Glutamatergic neuron (in vitro differentiated cells): ENCODE measurements at places on chromosomes 13 and 19.

DNA sequence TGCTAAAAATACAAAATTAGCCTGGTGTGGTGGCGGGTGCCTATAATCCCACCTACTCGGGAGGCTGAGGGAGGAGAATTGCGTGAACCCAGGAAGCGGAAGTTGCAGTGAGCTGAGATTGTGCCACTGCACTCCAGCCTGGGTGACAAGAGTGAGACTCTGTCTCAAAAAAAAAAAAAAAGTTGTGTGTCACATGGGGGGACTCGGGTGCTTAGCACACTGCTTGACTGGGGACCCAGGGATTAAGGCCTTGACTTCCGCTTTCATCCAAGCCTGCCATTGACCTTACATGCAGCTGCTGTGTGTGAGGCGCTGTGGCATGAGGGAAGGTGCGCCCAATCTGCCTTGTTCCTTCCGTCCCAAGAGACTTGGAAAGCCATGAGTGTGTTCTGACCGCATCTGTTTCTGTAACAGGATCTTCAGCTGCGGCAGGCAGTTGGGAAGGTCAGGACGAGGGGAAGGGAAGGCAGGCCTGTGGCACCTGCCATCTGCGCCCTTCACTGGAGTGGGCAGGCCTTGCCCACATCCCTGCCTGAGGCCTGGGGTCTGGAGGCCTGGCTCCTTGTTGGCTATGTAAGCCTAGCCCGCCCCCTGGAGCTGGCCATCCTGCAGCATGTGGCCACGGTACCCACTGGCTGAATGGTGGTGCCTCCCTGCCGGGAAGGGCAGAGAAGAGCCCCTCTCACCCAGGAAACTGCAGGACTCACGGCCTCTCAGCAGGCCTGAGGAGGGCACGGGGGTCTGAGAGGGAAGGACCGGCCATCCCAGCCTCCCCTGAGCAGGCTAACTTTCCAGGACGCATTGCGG, 23.0 kb downstream of the PPP1R37 start:
- H3K4me1 ChIP-seq = peaks cover 44% of the 10 kb centered on the region
- peak overlapping the region; percentile 85 for H3K27ac ChIP-seq
- H3K4me3 ChIP-seq = peak overlapping the region; percentile 57
- DNase-seq = peak; percentile 54

DNA sequence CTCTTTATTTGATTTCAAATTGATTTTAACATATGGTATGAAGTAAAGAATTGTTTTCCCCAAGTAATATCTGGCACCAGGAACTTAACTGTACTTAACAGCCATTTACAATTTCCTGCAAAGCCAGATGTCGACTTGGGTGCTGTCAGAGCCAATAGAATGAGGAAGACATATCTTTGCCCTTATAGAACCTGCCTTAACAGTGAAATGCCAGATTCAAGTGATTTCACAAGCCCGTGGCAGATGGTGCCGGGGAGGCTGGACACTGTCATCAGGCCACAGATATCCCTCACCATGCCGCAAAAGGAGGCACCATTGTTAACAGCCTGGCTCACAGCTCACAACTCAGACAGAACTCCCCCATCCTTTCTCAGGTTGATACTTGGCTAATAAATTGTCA, 48.7 kb downstream of the ESD start:
- H3K36me3 ChIP-seq = peaks cover 12% of the 10 kb centered on the region
- H3K27me3 ChIP-seq = no peaks in the 10 kb centered on the region
- peaks cover 3% of the 10 kb centered on the region for H3K4me1 ChIP-seq
- DNase-seq = no peak
- no peak overlapping the region for H3K27ac ChIP-seq
- no peak overlapping the region for H3K4me3 ChIP-seq

DNA sequence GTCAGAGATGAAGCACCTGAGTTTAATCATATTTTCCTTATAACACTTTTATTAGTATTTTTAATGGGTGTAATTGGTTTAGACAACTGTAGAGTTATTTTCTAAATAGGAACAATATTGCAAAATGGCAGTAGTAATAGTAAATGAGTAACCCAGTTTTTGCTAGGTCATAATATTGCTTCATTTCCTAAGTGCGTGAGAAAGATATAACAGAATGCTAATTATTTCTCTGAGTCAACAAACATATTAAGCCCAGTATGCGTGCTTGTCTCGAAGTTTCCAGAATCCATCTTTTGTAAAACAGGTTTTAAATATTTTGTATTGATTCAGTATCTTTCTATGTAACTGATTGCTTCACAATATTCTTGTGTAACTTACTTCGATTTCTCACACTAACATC, 315.3 kb downstream of the MYO16 start:
- no peak overlapping the region for H3K27ac ChIP-seq
- DNase-seq = no peak
- no peaks in the 10 kb centered on the region for H3K4me1 ChIP-seq
- no peaks in the 10 kb centered on the region for H3K36me3 ChIP-seq

DNA sequence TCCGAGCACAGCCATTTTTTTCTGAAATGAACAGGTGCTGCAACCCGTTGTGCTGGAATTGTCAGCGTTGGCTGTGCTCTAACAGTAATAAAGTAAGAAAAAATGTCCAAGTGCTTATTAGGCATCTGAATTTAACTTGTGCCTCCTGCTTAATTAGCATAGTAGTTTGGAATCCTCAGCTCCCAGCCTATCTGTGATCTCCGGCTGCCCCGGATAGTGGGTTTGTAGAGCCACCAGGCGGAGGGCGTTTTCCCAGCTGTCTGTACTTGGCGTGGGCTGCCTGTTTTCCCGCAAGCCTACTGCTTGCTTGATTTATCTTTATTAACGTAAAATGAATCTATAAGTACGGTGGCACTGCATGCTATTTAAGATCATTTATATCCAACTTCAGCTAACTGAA, 137.9 kb downstream of the MTUS2 start:
- H3K27ac ChIP-seq = no peak overlapping the region
- H3K27me3 ChIP-seq = peaks cover 3% of the 10 kb centered on the region

GRCh38 chr19:42512743-42513304, 15.5 kb downstream of the CEACAM1 start:
- no peak overlapping the region for H3K27ac ChIP-seq
- no peaks in the 10 kb centered on the region for H3K27me3 ChIP-seq
- no peak overlapping the region for H3K4me3 ChIP-seq
- H3K36me3 ChIP-seq = no peaks in the 10 kb centered on the region
- H3K4me1 ChIP-seq = no peaks in the 10 kb centered on the region

DNA sequence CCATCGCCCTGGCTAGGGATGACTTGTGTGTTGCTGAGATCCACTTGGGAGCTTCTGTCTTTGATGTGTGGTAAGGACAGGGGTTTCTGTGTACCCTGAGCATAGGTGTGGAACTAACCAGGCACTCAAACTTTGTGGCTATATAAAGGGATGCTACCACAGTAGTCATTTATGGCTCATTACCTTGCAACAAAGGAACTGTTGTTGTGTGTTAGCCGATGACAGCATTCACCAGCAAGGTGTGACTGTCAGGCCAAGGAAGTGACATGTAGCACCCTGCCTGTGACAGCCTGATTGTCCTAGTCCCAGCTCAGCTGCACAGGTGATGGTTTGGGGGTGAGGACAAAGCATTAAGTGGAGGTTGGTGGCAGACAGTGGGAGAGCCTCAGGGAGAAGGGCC, 73.6 kb downstream of the COG3 start:
- peaks cover 3% of the 10 kb centered on the region for H3K27me3 ChIP-seq
- DNase-seq = no peak
- H3K27ac ChIP-seq = no peak overlapping the region

- peak overlapping the region; percentile 17 for H3K27ac ChIP-seq
- no peaks in the 10 kb centered on the region for H3K36me3 ChIP-seq
- peak overlapping the region; percentile 11 for H3K4me3 ChIP-seq
- peaks cover 6% of the 10 kb centered on the region for H3K27me3 ChIP-seq
- DNase-seq = no peak
Measured at GRCh38 chr19:16442386-16443276, 29.1 kb downstream of the EPS15L1 start.

GRCh38 chr13:74115133-74115532, 19.1 kb downstream of the KLF12 start:
- no peak overlapping the region for H3K4me3 ChIP-seq
- H3K27ac ChIP-seq = no peak overlapping the region
- H3K36me3 ChIP-seq = peaks cover 17% of the 10 kb centered on the region
- H3K4me1 ChIP-seq = no peaks in the 10 kb centered on the region
- H3K27me3 ChIP-seq = no peaks in the 10 kb centered on the region

DNA sequence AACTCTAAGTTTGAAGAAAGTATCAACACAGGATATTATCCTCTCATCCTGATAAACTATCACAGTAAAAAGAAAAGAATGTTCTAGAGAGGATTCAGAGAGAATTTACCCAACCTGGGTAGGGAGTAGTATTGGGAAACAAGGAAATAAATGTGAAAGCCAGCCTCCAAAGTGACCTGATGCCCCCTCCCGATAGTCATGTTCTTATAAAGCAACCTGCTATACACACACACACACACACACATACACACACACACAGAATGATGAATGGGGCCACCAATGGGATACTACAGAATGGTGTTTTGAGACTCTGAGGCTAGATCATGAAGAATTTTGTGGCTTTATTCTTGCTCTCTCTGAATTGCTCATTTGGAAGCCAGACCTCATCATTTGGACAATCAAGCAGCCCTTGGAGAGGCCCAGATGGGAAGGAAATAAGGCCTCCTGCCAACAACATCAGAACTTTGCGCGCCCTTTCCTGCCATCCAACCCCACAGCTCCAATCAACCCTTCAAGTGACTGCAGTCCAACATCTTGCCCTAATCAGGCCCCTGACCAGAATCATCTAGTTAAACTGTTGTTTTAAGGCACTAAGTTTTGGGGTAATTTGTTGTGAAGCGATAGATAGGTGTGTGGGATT, 807.9 kb upstream of the ARGLU1 start:
- no peaks in the 10 kb centered on the region for H3K36me3 ChIP-seq
- H3K27me3 ChIP-seq = no peaks in the 10 kb centered on the region

DNA sequence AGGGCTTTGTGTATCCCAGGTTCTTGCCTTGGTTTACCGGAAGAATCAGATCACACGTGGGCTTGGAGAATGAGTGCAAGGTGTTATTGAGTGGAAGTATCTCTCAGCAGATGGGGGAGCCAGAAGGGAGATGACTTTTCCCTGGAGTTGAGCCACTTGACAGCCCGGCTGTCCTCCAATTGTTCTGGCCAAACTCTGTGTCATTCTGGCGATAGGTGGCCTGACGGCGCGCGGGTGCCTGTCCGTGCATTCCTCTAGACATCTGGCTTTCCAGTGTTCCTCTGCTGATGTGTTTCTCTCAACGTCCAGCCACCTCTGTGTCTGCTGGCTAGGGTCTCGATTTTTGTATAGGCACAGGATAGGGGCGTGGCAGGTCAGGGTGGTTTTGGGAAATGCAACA, 181.9 kb downstream of the SHISA2 start:
- H3K4me1 ChIP-seq = peaks cover 4% of the 10 kb centered on the region
- H3K4me3 ChIP-seq = no peak overlapping the region
- H3K27ac ChIP-seq = no peak overlapping the region
- DNase-seq = no peak
- peaks cover 7% of the 10 kb centered on the region for H3K36me3 ChIP-seq

- H3K4me3 ChIP-seq = no peak overlapping the region
- no peak for DNase-seq
- H3K27ac ChIP-seq = no peak overlapping the region
Measured at GRCh38 chr13:106927421-106927820, 359.5 kb upstream of the ARGLU1 start.

DNA sequence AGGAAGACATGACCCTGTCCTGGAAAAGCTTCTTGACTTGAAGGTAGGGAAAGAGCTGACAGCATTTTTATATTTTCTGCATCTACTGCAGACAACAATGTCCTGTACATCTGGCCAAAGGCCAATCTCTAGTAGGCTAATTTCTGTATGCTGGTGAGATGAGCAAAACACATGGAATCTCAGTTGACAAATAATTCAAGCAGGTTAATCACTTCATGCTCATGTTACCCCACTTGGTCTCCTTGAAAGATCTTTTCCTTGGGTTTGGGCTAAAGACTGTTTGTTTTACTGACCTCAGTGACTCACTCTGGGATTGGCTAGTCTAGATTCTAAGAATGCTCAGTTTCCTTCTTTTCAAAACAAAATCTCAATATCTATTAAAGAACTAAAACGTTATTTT, 298.8 kb downstream of the LMO7 start:
- H3K4me1 ChIP-seq = no peaks in the 10 kb centered on the region
- no peaks in the 10 kb centered on the region for H3K27me3 ChIP-seq
- H3K27ac ChIP-seq = no peak overlapping the region
- no peaks in the 10 kb centered on the region for H3K36me3 ChIP-seq

GRCh38 chr19:7907122-7907521, 3.4 kb downstream of the MAP2K7 start:
- H3K27ac ChIP-seq = no peak overlapping the region
- peaks cover 10% of the 10 kb centered on the region for H3K4me1 ChIP-seq
- H3K27me3 ChIP-seq = peaks cover 10% of the 10 kb centered on the region
- H3K4me3 ChIP-seq = no peak overlapping the region
- H3K36me3 ChIP-seq = no peaks in the 10 kb centered on the region
- DNase-seq = no peak

- H3K4me1 ChIP-seq = peaks cover 15% of the 10 kb centered on the region
- H3K36me3 ChIP-seq = no peaks in the 10 kb centered on the region
- no peak overlapping the region for H3K4me3 ChIP-seq
- H3K27ac ChIP-seq = no peak overlapping the region
- DNase-seq = no peak
- H3K27me3 ChIP-seq = peaks cover 1% of the 10 kb centered on the region
Measured at GRCh38 chr13:29065142-29065541, 245.0 kb downstream of the MTUS2 start.

GRCh38 chr13:79710376-79710775, 229.4 kb downstream of the NDFIP2 start:
- H3K27me3 ChIP-seq = no peaks in the 10 kb centered on the region
- H3K4me3 ChIP-seq = no peak overlapping the region
- no peak overlapping the region for H3K27ac ChIP-seq
- H3K36me3 ChIP-seq = no peaks in the 10 kb centered on the region
- H3K4me1 ChIP-seq = peaks cover 8% of the 10 kb centered on the region

GRCh38 chr13:74682746-74683145, 548.5 kb upstream of the KLF12 start:
- no peaks in the 10 kb centered on the region for H3K27me3 ChIP-seq
- H3K36me3 ChIP-seq = no peaks in the 10 kb centered on the region
- H3K4me3 ChIP-seq = no peak overlapping the region

DNA sequence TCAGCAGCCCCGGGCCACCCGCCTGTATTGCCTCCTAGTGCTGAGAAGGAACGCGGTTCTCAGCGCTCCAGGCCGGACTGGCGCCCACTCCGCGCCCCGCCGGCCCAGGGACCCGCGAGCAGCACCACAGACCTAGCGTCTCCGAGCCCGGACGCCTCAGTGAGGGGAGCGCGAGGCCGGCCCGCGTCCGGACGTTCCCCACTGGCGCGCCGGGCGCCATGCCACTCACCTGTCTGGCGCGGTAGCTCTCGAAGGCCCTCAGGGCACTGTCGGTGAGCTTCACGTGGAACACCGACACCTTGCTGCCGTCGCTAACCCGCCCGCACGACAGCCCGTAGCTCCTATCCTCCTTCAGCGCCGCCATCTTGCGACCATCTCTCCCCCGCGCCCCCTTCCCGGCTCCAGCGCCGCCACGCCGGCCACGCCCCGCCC, at the start of gene ELL:
Gene ELL, minus strand, starts transcription at position 379 of the 432 bp plus-strand sequence. Its CDS starts 15 bp downstream, at position 364.
- peaks cover 6% of the 10 kb centered on the region for H3K4me1 ChIP-seq
- H3K27ac ChIP-seq = peak within 1 kb of the TSS; percentile 79
- DNase-seq = no peak
- H3K36me3 ChIP-seq = no peaks in the 10 kb centered on the region
- peaks cover 13% of the 10 kb centered on the region for H3K27me3 ChIP-seq

- H3K4me3 ChIP-seq = peak overlapping the region; percentile 6
- DNase-seq = no peak
- H3K27ac ChIP-seq = no peak overlapping the region
- H3K4me1 ChIP-seq = no peaks in the 10 kb centered on the region
- H3K27me3 ChIP-seq = no peaks in the 10 kb centered on the region
- no peaks in the 10 kb centered on the region for H3K36me3 ChIP-seq
Measured at GRCh38 chr13:39269411-39269810, 231.2 kb downstream of the NHLRC3 start.

- H3K27me3 ChIP-seq = peaks cover 4% of the 10 kb centered on the region
- no peak for DNase-seq
- no peaks in the 10 kb centered on the region for H3K36me3 ChIP-seq
Measured at GRCh38 chr19:2575734-2576481, 100.0 kb downstream of the GADD45B start.
